ENCODE measurements at places on chromosomes 7 and 10. TPM values are rescaled to one million over a fixed set of nuclear protein-coding genes. Genes with fewer than 3 reads are reported as not detected.
A peak's percentile ranks its signal among the peaks of the same experiment; 100 is the strongest.

The DNAJC30 gene
- total RNA-seq: 9.5 TPM

DNA sequence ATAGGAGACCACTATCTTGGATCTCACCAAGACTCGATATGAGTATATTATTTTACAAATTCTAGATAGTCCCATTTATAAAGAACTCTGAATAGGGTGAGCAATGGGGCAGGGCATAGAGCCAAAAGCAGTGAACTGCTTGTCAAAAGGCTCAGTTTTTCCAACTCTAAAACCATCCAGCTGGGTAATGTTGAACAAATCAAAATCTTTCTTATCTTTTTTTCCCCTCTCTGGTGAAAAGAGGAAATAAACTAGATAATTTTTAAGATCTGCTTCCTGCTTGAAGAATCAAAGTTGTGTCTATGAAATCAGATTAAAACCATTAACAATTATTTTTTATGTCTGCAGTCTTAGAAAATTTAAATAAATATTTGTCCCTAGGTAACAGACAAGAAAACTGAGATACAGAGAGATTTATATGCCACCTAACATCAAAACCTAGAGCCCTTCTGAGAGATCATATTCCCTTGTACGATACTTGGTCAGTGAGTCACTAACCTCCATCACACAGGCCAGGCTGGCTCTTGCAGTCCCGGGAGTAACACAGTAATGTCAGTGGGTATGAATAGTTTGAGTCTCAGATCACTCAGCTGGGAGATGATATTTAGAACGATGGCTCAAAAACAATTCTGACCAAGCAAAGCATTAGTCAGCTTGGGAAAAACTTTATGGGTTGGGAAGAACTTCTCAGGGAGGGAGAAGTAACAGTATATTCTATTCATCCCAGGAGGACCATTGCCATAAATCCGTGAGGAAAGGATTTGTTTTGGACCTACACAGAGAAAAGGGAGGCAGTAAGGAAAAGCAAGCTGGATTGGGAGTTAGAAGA lies 178.8 kb downstream of the REEP3 start:
- peaks cover 11% of the 10 kb centered on the region for H3K4me1 ChIP-seq
- H3K4me3 ChIP-seq: no peak overlapping the region
- no peak for DNase-seq
- no peaks in the 10 kb centered on the region for H3K27me3 ChIP-seq
- no peak overlapping the region for H3K27ac ChIP-seq

The CFAP69 gene
- total RNA-seq: 0.72 TPM

The TMEM196 gene
- not detected for total RNA-seq

- DNase-seq: no peak
- no peaks in the 10 kb centered on the region for H3K36me3 ChIP-seq
- H3K4me3 ChIP-seq: no peak overlapping the region
- no peaks in the 10 kb centered on the region for H3K27me3 ChIP-seq
- H3K4me1 ChIP-seq: no peaks in the 10 kb centered on the region
- no peak overlapping the region for H3K27ac ChIP-seq
These were observed 165.1 kb downstream of the HGF start for GRCh38 chr7:81604808-81605174.

DNA sequence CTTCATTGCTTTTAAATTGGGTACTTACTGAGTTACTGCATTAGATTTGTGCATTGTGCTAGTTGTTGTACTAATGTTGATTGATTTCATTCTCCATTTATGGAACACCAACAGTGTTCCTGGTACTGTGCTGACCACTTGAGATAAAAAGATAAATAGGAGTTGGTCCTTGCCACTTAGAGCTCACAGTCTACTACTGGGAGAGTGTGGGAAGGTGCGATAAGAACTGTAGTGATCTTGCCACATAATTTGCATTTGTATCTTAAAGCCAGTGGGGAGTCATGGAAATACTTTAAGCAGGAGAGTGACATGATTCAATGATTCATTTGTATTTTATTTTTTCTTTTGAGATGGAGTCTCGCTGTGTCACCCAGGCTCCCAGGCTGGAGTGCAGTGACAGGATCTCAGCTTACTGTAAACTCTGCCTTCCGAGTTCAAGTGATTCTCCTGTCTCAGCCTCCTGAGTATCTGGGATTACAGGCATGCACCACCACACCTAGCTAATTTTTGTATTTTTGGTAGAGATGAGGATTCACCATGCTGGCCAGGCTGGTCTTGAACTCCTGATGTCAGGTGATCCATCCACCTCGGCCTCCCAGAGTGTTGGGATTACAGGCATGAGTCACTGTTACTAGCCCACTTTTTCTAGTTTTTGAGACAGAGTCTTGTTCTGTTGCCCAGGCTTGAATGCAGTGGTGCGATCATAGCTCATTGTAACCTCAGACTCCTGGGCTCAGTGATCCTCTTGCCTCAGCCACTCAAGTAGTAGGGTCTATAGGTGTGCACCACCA lies 51.2 kb upstream of the TMEM248 start:
- DNase-seq: peak; percentile 6
- H3K27me3 ChIP-seq: no peaks in the 10 kb centered on the region
- H3K4me1 ChIP-seq: peaks cover 12% of the 10 kb centered on the region
- peaks cover 6% of the 10 kb centered on the region for H3K36me3 ChIP-seq
- H3K4me3 ChIP-seq: no peak overlapping the region
- H3K27ac ChIP-seq: no peak overlapping the region

The FBXL13 gene
- total RNA-seq: 0.78 TPM

DNA sequence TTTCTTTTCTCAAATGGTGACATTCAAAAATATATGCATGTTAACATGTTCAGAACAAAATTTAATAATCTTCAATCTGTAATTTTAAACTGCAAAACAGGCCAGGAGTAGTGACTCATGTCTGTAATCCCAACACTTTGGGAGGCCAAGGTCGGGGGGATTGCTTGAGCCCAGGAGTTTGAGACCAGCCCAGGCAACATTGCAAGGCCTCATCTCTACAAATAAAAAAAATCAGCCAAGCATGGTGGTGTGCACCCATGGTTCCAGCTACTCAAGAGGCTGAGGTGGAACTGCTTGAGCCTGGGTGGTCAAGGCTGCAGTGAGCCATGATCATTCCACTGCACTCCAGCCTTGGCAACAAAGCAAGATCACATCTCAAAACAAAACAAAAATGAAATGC lies 394.3 kb downstream of the PARD3 start:
- H3K36me3 ChIP-seq: no peaks in the 10 kb centered on the region
- no peaks in the 10 kb centered on the region for H3K4me1 ChIP-seq
- DNase-seq: no peak
- H3K27ac ChIP-seq: no peak overlapping the region
- H3K27me3 ChIP-seq: no peaks in the 10 kb centered on the region

- no peak overlapping the region for H3K4me3 ChIP-seq
- no peaks in the 10 kb centered on the region for H3K27me3 ChIP-seq
- no peak for DNase-seq
- H3K36me3 ChIP-seq: peaks cover 1% of the 10 kb centered on the region
These were observed 186.0 kb downstream of the JAZF1 start for GRCh38 chr7:27994639-27995038.

The ARHGEF35 gene
- 6.8 TPM for total RNA-seq
